GM12891 (cell line): ENCODE measurements at places on chromosomes 7 and 10.

DNA sequence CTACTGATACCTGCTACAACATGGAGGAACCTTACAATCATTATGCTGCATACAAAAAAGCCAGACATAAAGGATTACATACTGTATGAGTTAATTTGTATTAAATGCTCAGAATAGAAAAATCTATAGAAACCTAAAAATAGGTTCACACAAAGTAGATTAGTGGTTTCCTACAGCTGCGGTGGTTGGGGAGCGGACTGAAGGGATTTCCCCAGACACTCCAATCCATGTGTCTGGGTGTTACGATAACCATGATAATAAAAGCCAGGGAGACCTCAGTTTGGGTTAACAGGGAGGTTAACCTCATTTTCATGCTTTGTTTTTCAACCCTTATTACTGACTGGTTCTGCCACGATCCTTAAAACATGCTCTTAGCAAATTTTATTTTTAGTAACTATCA, 355.9 kb downstream of the KCNMA1 start:
- DNase-seq = no peak

DNA sequence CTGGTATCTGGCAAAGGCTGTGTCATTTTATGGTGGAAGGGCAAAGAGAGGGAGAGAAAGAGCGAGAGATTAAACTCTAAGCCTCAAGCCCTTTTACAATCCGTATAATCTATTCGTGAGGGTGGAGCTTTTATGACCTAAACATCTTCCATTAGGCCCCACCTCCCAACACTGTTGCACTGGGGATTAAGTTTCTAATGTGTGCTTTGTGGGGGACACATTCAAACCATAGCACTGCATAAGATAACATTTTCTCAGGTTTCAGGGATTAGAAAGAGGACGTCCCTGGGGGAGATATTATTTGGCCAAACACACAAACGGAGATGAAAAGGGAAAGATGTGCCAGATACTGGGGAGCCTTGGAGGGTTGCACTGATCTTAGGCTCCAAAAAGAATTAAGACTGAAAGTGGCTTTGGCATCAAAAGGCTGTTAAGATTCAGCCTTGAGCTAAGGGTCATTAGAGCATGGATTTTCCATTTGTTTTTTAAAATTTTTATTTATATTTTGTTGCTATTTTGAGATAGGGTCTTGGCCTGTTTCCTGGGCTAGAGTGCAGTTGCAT, 19.0 kb downstream of the COL26A1 start:
- no peak for DNase-seq

DNA sequence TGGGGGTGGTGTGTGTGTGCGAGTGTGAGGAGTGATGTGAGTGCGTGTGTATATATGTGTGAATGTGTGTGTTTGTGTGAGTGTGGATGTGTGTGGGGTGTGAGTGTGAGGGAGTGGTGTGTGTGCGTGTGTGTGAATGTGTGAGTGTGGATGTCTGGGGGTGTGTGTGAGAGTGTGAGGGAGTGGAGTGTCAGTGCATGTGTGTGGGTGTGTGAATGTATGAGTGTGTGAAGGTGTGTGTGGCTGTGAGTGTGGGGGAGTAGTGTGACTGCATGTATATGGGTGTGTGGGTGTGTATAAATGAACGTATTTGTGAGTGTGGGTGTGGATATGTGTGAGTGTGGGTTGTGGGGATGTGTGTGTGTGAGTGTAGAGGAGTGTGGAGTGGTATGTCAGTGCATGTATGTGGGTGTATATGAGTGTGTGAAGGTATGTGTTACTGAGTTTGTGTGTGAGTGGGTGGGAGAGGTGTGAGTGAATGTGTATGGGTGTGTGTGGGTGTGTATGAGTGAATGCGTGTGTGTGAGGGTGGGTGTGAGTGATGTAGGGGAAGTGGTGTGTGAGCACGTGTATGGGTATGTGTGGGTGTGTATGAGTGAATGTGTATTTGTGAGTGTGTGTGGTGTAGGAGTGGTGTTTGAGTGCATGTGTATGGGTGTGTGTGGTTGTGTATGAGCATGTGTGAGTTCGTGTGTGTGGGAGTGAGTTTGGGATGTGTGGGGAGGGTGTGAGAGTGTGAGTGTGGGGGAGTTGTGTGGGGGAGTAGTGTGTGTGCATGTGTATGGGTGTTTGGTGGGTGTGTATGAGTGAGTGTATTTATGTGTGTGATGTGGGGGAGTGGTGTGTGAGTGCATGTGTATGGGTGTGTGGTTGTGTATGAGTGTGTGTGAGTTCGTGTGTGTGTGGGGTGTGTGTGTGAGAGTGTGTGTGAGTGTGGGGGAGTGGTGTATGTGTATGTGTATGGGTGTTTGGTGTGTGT, 28.5 kb upstream of the NUB1 start:
- DNase-seq = no peak

GRCh38 chr10:84844461-84844860, 516.1 kb downstream of the CCSER2 start:
- DNase-seq = no peak

DNA sequence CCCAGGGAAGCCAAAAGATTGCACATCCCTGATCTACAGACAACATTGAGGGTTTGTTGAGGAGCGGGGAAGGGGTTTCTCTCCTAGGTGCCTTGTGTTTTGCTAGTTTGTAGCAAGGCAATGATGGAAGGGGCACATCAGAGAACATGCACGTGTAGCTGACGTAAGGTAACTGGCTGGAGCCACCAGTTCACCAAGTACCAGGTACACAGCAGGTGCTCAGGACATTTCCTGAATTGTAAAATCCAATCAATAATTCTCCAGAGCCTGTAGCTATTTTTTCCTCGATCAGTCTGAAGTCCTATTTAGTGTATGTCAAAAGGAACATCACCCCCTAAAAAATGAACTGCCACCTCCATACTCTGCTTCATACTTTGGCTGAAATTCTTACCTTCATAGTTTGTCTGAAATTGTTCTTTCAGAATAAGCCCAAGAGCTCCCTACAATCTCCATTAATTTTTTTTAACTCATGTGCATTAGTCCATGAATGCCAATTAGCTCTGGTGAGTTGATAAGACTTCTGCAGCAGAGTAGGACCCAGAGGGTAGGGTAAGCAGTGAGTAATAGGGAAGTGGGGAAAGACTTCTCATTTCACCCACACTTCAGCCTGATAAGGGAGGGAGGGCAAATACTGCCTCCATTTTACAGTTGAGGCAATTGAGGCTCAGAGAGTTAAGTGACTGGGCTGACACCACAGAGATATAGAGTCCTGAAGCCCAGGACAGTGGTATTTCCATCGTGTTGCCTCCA, 36.0 kb upstream of the SLC26A3 start:
- DNase-seq = no peak

DNA sequence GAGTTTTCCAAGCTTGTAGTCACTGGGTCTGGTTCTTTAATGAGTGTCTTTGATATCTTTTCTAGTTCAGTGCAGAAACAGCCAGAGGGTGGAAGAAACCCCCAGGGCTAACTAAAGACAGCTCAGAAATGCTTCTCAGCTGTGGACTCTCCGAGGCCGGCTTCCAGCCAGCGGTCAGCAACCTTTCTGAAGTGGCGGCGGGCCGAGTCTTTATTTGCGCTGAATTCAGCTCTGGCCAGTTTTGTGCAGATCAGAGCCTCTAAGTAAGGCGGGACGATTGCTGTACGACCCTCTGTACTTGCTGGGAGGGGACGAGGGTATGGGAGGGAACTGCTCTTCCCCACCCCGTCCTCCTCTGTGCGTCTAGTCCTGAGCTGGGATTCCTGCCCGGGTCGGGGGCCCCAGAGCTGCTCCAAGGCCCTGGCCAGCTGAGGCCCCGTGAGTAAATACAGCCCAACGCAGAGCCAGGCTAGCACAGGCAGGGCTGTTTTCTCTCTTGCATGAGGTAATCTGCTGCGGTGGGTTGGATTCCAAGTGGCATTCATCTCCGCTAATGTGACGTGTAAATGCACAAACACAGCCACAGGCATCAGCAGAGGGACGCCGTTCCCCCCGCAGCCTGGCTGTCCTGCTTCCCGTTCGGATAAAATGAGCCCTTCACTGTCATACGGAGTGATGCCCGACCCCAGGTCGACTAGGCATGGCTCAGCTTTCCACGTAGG, 159.8 kb downstream of the PIP4K2A start:
- no peak for DNase-seq

GRCh38 chr7:26447116-26447515, 155.5 kb downstream of the SNX10 start:
- DNase-seq = no peak

DNA sequence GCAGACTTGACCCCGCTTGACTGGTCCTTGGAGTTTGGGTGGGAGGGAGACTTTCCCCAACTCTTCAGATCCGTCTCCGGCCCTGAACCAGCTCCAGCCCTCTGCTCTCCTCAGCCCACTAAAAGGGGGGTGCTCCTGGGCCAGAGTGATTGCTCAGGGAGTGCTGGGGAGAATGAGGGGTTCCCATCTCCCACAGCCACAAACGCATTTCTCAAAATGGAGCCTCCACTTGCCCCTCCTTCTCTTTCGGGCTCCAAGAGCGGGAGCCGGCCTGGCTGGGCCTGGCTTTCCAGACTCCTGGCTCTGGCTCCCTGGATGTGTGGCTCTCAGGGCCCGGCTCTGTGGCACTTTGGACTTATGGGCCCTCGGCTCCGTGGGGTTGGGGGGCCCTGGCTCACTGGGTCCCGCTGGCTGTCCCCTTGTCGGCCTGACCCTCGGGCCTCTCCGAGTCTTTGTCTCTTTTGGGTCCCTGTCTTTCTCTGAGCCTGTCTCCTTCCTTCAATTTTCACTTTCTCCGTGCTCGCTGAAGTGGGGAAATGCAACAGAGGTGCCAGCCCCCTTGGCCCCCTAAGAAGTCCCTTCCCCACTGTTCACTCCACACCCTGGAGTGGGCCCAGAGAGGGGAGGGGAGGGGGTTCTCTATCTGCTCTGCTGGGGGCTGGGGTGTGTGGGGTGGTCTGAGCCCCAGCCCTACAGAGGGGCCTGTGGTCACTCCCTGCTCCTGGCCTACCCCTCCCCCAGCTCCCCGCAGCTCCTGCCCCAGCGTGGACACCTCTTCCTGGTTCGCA, 713 bp downstream of the LZTS2 start:
- DNase-seq = no peak

GRCh38 chr10:74612195-74612594, 214.2 kb upstream of the KAT6B start:
- DNase-seq = no peak

- DNase-seq = no peak
These were observed 162.3 kb downstream of the SEM1 start for GRCh38 chr7:96547371-96547811.

GRCh38 chr10:117462424-117462792, 80.1 kb upstream of the EMX2 start:
- DNase-seq = no peak

- no peak for DNase-seq
These were observed 5.5 kb upstream of the PNLIPRP2 start for GRCh38 chr10:116615199-116615776.

DNA sequence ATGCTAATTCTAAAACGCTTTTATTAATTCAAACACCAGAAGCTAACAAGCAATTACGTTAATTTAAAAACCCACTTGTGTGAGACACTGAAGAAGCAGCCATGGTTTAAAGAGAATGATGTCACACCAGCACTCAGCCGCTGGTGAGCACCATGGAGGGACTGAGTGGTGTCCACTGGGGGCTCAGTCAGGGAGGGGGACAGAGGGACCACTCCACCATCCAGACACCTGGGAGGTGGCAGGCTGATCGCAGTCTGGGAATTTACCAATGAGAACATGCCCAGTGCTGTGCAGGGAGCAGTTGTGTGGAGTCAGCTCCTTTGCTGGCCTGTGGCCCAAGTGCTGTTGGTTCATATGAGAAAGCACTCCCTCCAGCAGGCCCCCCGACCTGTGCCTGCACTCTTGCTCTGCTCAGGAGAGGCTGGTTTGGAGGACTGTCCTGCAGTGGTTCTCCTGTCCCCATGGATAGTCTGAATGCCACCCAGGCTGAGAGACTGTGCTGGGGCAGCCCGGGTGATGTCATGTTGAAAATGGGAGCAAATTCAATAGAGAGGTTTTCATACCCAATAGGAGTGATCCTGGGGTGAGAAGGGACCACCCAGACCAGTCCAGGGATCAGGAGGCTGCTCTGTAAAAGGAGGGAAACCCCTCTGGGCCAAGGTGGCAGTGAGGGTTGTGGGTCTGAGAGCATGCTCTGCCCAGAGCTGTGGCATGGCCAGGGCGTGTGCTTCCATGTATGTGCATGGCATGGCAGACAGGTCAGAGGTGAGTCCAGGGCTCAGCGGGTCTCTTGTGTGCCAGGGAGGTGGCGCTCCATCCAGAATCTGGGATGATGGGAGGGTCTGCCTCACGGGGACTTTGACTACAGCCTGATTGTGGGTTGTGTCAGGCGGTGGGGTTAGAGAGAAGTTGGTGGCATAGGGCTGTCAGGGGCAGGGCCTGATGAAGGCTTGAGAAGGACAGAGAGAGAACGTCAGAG, 12.7 kb downstream of the ADCY1 start:
- DNase-seq = no peak

DNA sequence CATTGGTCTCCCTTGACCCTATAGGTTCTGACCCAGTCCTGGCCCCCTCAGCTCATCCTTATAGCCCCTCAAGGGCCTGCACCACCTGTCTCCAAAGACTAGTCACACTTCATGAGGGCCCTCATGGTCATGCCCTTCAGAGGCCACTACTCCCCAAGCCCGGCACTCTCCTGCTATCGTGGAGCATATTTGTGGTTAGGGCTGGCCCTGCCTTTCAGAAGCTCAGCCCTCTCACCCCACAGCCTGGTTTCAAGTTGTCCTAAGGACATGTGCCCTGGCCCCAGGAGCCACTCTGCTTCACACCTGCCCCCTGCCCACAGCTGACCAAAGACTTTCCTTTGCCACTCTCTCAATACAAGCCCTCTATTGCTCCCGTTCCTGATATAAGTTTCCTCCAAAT, 60.3 kb upstream of the LBX1 start:
- DNase-seq = no peak

DNA sequence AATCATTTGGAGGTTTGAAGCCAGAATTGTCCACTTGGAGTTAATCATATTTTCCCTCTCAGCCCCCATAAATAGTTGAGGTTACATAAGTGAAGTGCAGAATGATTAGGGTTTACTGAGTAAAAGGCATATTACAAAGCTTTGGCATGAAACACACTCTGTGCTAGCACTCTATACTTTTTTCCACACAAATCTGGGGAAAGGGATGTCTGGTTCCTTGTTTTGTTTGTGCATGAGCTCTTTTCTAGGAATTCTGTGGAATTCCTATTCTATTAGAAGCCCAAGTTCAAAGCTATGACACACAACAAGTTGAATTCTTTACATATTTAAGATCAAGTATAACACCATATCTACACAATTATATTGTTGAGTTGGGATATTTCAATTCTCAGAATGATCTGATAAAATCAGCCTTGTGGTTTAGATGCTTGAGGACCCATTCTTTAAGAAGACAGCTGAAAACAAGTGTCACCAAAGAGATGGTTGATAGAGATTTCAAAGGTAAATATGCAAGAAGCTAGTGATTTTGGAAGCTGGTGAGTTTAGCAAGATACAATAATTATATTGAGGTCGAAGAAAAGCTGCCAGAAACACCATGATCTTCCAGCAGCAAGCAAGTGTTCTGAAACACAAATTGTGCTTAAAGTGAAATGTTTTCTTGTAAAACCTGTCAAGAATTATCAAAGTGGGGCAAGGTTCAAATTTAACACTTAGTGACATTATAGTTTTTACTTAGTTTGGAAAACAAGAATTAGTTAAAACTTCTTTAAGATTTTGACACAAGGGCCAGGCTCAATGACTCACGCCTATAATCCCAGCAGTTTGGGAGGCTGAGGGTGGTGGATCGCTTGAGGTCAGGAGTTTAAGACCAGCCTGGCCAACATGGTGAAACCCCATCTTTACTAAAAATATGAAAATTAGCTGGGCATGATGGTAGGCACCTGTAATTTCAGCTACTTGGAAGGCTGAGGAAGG, 122.6 kb downstream of the INHBA start:
- no peak for DNase-seq
